ENCODE measurements at places on chromosomes 2 and 18.

GRCh38 chr2:85181844-85182456 lies 48.8 kb downstream of the TCF7L1 start:
- DNase-seq: no peak

- DNase-seq: no peak
Observed at GRCh38 chr18:78765142-78765541, 214.5 kb upstream of the SALL3 start.

GRCh38 chr2:68030529-68030928 lies 32.3 kb downstream of the C1D start:
- no peak for DNase-seq

DNA sequence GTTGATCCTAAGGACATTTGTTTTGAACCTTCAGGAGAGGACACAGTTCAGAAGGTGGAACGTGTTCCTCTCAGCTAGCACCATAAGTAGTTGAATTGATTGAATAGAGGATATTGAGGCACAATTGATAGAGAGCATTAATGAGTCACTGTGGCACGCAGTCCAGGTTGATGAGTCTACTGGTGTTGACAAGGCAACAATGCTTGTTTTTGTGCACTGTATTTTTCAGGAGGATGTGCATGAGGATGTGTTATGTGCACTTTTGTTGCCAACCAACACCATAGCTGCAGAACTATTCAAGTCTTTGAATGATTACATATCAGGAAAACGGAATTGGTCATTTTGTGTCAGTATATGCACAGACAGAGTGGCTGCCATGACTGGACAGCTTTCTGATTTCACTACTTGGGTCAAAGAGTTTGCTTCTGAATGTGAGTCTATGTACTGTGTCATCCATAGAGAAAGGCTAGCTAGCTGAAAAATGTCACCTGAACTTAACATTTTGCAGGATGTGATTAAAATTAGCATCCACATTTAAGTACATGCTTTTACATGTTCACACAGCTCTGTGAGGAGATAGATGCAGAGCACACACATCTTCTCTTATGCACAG lies 140.1 kb upstream of the B3GNT2 start:
- no peak for DNase-seq

DNA sequence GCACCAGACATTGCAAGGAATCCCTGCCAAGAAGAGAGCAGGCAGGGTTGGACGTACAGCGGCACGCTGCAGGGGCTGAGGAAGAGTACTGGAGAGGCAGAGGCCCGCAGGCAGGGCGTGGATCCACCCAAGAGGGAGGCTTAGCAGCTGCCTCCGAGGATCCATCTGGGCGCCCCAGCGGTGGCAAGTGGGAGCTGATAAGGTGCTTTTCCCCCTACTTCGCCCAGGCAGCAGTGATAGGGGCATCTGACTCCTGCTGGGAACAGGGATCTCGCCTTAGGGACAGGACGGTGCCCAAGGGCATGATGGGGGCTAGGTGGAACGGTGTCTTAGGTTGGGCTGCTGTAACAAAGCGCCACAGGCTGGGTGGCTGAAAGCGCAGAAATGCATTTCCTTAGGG lies 67.4 kb upstream of the HS6ST1 start:
- DNase-seq: no peak

- DNase-seq: no peak
Observed at GRCh38 chr2:94994063-94994913, 31.2 kb upstream of the MAL start.

GRCh38 chr2:182165202-182165601 lies 179.5 kb downstream of the PPP1R1C start:
- no peak for DNase-seq

DNA sequence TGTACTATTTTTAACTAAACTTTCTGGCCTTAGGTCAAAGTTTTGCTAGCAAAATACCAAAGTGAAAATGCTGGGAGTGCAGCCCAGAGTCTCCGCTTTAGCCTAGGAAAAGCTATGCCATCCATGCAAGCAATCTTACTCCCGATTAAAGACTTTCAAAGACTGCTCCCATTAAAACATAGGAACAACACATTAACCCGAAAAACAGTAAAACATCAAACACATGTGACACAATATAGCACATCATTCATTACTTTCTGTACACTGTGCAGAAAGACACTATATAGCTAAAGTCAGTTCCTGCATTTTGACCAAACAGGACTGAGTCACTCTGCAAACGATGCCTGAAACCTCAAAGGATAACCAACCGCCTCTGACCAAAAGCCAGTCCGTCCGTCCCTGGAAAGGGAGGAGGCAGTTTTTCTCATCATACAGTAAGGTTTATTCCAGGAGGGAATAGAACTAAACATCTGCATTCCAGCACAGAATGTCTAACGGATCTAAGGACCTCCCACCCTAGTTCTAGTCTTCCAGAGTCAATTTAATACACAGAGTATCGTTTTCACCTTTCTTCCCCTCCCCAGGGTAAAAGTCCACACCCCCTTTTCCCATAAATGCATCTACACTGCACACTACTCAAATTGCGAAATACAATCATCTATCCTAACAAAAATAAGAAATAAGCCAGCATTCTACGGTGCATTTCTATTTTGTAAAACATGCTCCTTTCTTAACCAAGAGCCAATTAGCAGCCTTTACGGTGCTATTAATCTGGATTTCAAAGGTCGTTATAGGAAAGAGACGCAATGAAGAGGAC lies 1.7 kb downstream of the ROCK2 start:
- DNase-seq: no peak

GRCh38 chr18:13163167-13163927 lies 55.2 kb upstream of the LDLRAD4 start:
- no peak for DNase-seq

- no peak for DNase-seq
Observed at GRCh38 chr2:12764849-12765605, 48.3 kb downstream of the TRIB2 start.

DNA sequence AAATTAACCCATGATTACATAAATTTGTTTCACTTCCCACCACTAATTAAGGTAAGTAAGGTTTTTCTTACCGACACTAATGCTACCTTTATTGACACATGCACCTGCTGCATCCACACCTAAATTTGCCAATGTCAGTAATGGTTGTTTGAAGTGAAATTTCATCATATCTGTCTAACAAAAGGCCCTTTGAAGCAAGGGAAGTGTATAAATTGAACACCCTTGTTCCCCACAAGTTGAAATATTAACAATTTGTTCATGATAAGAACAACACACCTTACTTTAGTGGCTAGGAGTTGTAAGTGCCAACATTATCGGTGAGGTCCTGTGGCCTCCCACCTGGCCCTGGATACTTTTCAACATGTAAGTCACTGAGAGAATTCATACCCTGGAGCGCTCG lies 116.3 kb upstream of the CDCA7 start:
- no peak for DNase-seq

DNA sequence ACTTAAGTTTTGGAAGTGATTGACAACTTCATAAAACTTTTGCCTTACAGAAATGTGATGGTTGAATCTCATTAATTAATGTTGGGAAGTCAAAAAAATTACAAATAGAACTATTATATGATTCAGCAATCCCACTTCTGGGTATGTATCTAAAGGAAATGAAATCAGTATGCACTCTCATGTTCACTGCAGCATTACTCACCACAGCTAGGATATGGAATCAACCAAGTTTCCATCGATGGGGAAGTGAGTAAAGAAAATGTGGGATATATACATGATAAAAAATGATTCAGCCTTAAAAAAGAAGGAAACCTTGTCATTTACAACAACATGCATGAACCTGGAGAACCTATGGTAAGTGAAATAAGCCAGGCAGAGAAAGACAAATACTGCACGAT lies 112.4 kb upstream of the WDR75 start:
- DNase-seq: no peak

GRCh38 chr2:122193622-122194021 lies 438.2 kb downstream of the TSN start:
- no peak for DNase-seq

DNA sequence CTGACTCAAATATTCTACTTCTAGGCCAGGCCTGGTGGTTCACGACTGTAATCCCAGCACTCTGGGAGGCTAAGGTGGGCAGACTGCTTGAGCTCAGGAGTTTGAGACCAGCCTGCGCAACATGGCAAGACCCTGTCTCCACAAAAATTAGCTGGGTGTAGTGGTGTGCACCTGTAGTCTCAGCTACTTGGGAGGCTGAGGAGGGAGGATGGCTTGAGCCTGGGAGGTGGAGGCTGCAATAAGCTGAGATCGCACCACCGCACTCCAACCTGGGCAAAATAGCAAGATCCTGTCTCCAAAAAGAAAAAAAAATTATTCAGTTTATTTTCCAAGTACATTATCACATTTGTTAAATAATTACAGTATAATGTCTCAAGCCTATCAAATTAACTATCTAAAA lies 7.3 kb downstream of the PPP3R1 start:
- DNase-seq: no peak

- no peak for DNase-seq
Observed at GRCh38 chr18:68839701-68840100, 41.8 kb downstream of the CCDC102B start.

- DNase-seq: no peak
Observed at GRCh38 chr18:78818495-78818894, 161.1 kb upstream of the SALL3 start.

DNA sequence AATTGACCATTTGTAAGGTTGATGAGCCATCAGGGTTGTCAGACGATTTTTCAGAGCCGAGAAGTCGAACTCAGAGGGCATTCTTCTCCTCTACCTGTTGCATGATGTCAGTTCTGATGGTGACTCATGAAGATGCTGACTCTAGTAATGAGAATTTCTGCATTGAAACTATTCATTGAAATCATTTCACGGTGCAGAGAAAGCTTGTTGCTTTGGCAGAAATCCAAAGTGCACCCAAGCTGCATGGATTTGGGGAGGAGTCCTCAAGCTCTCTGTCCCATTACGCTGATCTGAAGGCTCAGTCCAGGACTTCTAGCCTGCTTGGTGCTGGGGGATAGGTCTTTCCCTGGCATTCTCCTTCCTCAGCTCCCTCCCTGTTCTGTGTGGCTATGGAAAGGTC lies 125.7 kb upstream of the PXDN start:
- DNase-seq: no peak

DNA sequence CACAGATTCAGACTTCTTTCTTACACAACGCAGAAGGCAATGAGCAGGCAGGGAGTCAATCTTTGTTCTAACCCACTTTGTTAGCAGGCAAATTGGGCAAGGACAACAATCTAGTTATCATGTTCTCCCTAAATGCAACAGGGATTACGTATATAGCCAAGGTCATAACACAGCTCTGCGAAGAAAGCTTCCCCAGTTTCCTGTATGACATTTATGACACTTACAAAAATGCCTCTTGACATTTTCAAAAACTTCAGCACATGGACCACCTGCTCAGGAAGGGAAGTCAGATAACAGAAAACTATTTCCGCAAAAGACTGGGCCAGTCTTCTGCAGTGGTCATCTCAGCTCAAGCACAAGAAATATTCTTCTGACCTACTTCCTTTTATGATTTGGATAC lies 106.1 kb downstream of the IRS1 start:
- DNase-seq: no peak

GRCh38 chr18:22168360-22168921 lies 948 bp upstream of the GATA6 start:
- DNase-seq: no peak

DNA sequence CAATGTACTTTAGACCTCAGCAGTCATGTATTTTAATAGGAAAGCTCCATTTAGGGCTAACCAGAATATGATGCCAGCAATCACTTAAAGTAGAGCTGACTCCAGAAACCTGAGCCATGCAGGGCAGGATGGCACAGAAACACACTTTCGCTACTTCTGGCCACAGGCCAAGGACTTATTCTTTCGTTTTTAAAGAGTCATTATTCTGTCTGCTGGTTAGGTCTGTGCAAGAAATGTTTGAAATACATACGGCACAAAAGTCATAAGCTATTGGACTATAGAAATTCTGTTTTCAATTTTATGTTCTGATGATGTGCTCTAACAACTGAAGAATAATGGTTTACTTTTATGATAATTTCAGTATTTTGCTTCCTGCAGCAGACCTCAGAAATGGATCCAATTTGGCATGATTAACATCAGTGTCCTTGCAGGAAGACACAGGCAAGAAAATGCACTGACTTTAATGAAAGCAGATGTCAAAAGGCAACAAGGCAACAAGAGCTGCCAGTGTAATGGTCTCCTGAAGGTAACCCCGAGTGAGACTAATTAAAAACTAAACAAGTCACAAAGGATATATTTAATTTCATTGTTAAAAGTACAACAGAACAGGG lies 114.4 kb upstream of the CHRNA1 start:
- no peak for DNase-seq

DNA sequence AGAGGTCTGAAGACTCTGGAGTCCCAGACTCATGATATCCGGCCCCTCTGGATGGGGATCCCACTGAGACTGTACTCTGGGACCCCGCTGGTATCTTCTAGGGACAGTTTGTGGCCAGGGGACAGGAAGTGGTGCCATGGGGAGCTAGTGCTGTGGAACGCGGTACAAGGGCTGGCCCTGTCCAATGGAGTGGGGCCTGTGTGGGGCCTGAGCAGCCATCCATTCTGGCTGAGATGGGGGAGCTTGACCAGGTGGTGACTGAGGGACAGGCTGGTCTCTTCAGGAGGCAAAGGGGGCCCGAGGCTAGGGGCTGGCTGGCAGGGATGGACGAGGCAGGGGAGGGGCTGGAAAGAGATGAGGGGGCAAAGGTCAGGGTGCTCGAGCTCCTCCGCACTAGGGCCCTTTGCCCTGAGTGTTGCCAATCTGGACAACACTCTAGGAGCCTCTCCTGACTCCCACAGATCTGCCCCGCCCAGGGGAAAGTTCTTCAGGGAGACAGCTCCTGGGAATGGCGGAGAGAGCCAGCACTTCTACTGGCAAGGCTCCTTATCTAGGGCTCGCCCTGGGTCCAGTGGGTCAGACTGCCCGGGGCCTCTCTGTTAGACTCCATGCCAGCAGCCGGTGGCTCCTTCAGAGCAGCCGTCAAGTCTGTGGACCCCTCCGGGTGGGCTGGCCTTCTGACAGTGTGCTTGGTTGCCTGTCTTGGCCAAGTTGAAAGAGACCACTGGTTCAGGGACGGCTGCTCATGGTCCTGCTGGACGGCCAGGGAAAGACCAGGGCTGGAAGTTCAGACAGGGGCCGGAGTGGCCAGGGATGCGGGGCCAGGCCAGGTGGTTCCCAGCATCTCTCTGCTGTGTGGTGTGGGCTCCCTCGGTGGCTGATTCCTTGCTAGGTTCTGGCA lies 12.3 kb downstream of the MALL start:
- DNase-seq: no peak

GRCh38 chr2:16227811-16228462 lies 287.6 kb downstream of the MYCN start:
- DNase-seq: no peak

DNA sequence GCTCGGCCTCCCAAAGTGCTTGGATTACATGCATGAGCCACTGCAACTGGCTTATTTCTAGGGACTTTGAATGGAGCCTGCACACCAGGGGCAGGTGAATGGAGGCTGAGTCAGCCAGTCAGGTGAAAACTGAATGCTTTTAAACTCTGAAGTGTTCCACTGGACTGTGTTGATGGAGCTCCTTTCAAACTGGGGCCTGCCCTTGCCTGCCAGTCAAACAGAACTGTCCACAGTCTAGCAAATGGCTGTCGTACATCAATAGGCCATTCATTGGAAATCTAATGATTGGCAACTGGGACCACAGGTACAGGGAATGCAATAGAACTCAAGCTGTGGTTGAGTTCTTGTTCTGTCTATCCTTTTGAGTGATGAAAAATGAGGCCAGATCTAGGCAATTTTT lies 966 bp upstream of the NOSTRIN start:
- DNase-seq: no peak
